ENCODE measurements at places on chromosomes 4 and X.

DNA sequence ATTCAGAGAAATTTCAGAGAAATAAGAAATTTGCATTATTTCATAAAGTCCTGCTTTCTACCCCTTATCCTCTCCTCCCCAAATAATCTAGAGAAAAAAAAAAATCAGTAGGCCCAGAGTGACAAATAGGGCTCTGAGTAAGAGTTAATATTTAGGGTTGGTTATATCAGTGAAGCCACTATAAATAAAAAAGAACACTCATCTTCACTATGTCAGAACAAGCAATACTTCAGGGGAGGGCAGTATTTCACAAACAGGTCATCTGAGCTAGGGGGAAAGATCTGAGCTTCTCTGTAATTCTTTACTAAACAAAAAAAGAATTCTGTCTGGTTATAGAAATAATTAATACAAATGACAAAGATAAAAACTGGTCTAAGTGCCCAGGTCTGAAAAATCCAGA, 39.4 kb downstream of the PDE5A start:
- no peak for DNase-seq

DNA sequence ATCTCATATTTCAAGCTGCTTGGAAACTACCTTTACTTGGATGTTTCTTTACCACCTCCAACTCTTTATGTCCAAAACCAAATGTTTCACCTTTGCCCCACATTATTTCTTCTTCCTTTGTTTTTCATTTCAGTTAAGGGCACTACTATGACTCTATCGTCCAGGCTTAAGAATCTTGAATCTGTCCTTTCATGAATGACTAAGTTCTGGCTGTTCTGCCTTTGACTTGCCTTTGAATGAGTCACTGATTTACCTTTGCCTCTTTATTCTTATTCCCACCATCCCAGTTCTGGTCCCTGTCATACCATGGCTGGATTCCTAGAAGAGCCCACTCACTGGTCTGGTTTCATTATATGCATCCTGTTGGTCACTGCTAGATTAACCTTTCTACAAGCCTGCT, 30.6 kb upstream of the PLAC1 start:
- no peak for DNase-seq

- DNase-seq: no peak
Observed at GRCh38 chrX:150805736-150806135, 92.7 kb downstream of the CD99L2 start.

GRCh38 chr4:67871867-67872266, 11.9 kb downstream of the TMPRSS11D start:
- DNase-seq: no peak

All from right lung (tissue), 10 donors.